ENCODE measurements at places on chromosomes 2 and 18.

DNA sequence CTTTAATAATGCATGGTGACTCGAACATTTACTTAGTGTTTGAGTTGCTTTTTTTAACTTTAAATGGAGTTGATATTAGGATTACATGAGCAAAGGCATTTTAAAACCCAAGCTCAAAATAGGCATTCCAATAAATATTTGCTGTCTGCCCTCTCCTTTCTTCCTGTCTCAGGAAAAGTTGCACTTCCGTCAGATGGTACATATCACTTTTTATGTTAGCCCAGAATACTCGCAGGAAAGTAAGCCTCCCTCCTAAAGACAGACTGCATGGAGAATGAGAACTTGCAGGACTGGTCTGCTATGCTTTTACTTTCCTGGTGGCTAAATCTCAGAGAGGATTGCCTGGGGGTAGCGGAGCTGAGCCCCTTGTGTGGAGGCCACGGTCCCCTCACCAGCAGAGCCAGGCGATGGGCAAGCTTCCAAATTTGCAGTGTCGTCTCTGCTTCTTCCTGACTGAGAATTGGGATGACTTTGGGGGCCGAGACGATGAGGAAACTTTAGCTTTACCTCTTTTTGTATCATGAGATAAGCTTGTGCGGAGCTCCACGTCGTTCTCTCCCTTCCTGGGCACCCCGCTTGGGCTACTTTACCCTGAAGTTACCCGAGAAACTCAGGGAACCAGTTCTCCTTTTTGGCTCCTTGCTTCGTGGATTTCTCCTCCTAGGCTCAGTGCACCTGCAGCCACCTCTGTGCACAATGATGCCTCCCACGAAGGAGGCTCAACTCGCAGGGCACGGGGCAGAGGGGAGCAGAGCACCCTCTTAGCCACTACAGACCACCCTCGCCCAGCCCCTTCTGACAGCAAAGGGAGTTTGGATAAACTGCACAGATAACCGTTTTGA, 223.3 kb downstream of the SH3RF3 start:
- no peak for DNase-seq

GRCh38 chr18:49812286-49813068, 856 bp downstream of the ACAA2 start:
- no peak for DNase-seq

- DNase-seq = peak; percentile 75
These were observed 649 bp downstream of the ESCO1 start for GRCh38 chr18:21599585-21600525.

GRCh38 chr18:60826346-60826745, 453.8 kb upstream of the MC4R start:
- DNase-seq = no peak

DNA sequence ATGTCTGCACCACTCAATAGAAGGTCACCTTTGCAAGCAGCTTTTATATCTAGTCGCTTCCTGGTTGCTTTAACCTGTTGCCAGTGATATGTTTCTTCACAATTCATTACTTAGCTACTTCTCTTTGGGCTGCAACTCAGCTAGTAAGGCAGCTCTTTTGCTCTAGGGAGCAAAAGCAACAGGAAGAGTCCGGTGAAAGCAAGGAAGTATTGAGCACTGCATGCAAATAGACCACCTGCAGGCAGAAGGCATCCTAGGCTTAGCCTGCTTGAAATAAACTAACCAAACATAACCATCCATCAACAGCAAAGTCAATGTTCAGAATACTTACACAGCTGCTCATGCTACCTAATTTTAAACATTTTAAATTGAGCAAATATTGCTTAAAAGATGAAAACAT, 529.2 kb upstream of the LINC00305 start:
- DNase-seq = peak; percentile 16

DNA sequence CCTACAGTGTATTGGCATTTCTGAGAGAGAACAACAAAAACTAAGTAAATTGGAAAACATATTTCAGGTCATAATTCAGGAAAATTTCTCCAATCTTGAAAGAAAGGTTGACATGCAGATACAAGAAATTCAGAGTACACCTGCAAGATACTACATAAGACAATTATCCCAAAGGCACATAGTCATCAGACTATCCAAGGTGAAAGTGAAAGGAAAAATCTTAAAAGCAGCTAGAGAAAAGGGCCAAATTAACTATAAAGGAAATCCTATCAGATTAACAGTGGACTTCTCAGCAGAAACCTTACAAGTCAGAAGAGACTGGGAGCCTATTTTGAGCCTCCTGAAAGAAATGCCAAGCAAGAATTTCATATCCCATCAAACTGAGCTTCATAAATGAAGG, 449.0 kb upstream of the MMADHC start:
- no peak for DNase-seq

All from WTC11 (cell line).